Fibroblast of skin of scalp (primary cell): ENCODE measurements at places on chromosomes 12 and 14.

DNA sequence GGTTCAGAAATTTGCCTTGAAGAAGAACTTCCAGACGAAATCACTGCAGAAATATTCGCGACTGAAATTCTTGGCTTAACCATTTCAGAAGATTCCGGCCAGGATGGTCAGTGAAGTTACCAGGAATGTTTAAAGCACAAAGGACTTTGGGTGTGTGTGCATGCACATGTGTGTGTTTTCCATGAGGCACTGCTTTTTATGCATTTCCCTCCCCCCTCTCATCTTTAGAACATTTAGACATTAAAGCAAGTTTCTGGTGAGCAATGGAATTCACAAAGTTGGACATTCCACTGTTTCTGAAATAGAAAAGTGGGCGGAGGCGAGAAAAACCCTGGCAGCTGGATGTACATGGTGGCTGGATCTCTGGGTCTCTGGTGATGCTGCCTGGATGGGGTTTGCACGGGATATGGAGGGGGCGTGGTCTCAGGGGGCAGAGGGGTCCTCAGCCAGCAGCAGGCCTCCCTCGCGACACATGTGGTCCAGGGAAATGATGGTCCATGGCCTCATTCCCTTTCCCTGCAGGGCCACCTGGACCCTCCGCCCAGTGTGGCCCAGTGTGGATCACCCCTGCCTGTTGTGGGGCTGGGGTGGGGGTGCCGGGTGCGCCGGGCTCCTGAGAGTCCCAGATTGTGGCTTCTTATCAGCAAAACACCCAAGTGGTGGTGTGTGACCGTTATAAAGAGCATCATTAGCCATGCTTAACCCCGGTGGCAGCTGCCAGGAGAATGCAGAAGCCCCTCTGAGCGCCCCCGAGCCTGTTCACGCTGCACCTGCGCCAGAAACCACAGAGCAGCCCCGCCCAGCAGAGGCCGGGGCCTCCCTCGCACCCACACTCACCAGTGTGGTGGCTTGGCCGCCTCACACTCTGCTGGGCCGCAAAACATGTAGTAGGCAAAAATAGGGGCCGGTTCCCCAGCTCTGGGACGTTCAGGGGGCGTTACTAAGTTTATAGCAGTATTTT lies 17.8 kb upstream of the BCL7A start:
- peak; percentile 88 for DNase-seq

- peak; percentile 46 for DNase-seq
Observed at GRCh38 chr14:53953828-53954550, 2.6 kb downstream of the BMP4 start.

DNA sequence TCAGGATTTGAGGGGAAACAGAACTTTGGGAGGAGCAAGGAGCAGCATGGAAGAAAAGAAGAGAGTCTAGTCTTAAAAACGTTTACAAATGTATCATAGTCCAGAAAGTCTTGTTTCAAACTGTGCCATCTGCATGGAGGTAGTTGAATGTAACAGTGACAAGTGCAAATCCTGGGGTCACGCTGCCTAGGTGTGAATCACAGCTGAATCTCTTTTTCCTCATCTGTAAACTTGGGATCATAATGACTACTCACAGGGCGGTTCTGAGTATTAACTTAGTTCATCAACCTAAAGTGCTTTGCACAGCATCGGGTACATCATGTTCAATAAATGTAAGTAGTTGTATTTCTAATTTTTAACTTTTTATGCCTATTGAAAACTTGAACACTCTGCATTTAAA lies 208.5 kb downstream of the CHST11 start:
- no peak for DNase-seq

DNA sequence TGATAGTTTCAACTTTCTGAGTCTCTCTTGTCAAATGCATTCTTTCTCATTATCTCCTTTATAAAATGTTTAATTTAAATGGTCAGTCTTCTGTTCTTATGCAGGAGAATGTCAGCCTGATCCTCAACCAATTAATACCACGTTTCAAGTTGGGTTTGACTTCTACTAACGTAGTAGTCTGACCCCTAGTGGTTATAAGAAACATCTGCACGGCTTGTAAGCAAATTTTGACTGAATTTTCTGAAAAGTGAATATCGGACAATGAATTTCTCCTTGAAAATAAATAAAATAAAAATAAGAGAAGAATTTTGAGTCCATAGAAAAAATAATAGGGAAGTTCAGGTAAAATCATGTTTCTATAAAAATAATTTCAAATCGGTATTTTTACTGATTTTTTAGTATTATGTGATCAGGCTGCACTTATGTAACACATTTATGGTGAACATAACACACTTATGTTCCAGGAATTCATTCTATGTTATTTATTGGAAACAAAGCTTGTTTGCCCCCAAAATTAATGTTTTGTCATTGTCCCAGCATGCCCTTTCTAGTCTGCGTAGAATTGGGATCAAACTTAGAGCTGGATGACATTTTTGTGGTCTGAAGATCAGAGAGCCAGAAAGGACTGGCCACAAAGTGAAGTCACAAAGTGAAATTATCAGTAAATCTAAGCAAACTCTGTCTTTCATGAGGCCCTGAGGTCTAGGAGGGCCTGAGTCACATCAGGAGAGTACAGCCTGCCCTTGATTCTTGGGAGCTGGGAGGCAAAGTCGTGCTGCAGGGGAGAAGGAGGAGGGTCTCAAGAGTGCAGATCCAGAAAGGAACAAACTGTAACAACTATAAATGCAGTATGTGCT lies 101.2 kb upstream of the STXBP6 start:
- peak; percentile 61 for DNase-seq

GRCh38 chr12:113886721-113887120 lies 79.4 kb downstream of the RBM19 start:
- DNase-seq, result no peak

DNA sequence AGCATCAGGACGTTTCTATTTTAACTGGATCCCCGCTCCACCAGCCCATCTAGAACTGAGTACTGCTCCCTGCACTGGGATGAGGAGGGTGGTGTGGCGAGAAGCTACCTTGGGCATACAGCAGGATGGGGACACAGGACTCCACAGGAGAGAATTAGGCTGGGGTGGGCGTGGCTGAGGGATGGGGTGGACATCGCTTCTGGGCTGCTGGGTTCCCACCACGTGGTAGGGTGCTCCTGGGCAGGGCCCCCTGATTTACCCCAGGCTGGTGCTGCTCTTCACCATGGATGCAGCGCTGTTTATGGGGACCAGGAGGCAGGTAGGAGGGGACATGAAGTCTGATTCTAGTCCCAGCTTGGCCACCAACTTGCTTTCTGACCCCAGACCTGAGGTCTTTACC lies 41.9 kb downstream of the VDR start:
- no peak for DNase-seq

DNA sequence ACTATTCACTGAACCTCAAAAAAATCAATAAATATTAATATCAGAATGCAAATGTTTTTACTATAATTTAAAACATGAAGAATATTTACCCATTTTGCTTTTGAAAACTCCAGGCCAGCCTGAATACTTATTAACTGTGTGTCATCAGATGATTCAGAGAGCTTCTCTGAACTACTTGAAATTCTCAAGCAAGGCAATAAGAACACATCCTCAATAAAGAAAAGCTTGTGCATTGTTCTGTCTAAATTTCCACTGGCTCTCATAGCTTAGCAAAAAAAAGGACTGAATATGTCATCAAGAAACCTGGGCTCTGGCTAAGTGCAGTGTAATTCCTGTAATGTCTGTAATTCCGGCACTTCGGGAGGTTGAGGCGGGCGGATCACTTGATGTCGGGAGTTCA lies 194.1 kb downstream of the BTG1 start:
- no peak for DNase-seq

DNA sequence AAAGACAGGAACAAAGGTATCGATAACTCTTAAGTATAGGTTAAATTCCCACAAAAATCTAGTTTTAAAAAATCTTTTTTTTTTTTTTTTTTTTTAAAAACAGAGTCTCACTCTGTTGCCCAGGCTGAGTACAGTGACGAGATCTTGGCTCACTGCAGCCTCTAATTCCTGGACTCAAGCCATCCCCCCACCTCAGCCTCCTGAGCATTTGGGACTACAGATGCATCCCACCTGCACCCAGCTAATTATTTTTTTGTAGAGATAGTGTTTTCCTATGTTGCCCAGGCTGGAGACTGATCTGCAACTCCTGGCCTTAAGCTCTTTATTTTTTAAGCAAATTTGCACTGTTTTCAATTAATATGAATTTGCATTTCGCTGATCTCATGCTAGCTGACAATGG lies 9.8 kb downstream of the PSEN1 start:
- no peak for DNase-seq

DNA sequence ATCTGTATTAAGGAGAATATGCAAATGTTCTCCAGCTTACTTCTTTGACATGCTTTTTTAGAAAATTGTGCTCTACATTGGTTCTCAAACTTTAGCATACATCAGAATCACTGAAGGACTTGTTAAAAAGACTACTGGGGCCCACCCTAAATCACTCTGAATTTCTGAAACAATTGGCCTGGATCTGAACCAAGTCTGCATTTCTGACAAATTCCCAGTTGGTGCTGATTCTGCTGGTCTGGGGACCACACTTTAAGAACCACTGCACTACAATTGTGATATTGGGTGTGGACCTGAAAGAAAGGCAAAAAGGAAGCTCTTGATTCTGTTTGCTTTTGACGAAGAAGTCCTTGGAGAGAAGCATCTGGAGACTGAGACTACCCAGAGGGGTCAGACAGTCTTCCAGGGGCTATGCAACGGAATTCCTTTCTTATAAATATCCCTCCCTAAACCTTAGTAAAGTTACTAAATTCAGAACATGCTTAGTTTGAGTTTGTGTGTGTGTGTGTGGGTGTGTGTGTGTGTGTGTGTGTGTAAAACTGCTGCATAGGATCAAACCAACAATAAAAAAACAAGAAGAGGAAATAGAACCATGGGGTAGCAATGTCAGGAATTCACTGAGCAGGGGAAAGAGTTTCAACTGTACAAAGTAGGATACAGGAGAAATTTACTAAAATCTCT lies 36.8 kb downstream of the EAPP start:
- DNase-seq, result peak; percentile 77

DNA sequence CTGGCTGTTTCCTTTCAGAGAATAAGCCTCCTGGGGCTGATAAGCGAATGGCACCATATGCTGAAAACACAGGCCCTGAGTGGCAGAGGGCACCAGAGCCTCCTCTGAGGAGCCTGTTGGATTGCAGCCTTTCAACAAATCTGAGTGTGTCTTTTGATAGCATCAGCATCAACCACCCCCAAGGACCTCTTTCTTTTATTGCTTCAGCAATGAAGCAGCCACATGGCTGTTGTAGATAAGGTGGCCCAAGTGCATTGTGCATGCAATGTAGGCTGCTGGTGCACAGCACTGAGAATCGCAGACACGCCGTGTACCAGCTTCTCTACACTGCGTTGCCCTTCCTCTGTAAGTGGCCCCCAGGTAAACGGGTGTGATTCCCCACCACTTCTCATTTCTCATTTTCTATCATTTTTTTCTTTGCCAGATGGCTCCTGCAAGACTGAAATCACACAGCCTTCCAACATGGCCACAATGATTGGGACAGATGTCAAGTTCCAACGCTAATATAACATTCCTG lies 191.7 kb downstream of the DAD1 start:
- DNase-seq, result no peak

DNA sequence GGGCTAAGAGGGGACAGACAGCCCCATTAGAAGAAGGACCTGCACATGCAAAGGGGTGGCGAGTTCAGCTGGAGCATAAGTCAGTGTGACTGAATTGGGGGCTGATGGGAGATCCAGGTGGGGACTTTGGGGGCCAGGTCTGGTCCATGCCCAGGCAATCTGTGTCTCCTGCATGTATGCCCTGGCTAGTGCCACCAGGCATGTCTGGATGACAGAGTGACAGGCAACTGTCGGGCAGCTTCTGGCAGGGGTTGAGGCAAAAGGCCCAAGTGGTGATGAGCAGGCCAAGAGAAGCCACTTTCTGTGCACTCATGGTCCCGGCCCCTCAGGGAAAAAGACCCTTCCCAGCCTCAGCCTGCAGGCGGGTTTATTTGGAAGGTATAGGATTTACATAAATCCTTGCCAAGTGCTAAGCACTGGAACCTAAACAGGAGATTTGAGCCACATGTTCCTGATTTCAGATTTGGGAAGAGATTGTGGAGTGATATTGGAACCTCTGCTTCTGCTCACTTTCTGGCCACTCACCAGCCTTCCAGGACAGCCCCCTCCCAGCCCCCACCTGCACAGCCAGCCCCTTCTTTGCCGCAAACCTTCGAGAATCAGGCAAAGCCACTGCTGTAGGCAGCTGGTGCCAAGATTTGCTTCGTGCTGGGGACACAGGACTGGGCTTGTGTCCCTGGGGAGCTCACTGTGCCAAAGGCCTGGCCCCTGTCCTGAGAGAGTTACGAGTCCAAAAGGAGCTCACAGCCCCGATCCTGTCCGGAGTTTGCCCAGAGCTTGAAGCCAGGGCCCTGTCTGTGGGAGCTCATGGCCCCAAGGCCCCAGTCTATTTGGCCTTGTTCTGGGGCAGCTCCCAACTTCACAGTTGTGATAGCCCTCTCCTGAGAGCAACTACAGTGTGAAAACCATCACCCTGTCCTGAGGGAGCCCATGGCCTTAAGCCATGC lies 232.5 kb upstream of the RTL1 start:
- no peak for DNase-seq

GRCh38 chr12:29103539-29103974 lies 45.5 kb upstream of the FAR2 start:
- no peak for DNase-seq

GRCh38 chr14:38257507-38257906 lies 1.6 kb upstream of the CLEC14A start:
- no peak for DNase-seq

DNA sequence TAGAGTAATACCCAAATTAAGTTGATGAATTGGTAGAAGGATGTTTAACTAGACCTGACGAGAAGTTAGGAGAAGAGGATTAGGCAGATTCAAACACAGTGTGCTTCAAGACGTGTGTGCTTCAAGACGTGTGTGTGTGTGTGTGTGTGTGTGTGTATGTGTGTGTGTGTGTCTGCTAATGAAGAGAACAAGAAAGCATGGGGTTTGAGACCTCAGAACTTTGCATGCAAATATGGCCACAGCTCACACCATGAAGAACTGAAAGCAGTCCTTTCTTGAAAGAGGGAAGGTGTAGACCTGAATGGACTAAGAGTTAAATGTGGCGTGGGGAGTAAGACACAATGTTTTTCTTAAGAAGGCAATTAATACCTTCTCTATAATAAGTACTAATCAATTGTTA lies 32.5 kb upstream of the SSPN start:
- DNase-seq, result no peak

DNA sequence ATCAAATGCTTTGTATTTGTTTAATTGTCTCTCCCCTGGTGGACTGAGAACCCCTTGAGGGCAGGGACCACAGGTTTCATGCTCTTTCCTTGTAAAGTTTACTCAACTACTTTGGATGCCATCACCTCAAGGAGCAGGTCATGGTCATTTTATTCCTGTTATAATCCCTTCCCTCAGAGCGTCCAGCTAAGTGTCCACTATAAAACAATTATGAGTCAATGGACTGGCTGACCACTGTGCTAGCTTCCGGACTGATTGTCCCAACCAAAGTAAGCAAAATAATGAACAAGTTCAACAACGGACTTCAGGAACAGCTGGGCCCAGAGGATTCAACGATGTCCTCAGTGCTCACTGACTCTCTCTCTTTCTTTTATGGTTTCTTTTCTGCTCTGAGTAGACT lies 18.2 kb downstream of the AK7 start:
- DNase-seq, result no peak
